ENCODE measurements at places on chromosomes 11 and 22.

DNA sequence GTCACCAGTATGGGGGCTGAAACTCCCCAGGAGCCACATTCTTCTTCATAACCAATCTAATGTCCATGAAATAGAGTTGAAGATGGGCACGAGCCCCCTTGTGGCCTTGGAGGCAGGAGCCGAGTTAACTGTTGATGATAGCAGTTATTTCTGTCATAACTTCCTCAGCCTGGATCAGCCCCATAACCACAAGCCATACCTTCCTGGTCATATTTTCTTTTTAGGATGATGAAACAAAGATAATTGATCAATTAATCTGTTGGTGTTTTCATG lies 65.0 kb upstream of the TTC12 start:
- DNase-seq, result no peak

DNA sequence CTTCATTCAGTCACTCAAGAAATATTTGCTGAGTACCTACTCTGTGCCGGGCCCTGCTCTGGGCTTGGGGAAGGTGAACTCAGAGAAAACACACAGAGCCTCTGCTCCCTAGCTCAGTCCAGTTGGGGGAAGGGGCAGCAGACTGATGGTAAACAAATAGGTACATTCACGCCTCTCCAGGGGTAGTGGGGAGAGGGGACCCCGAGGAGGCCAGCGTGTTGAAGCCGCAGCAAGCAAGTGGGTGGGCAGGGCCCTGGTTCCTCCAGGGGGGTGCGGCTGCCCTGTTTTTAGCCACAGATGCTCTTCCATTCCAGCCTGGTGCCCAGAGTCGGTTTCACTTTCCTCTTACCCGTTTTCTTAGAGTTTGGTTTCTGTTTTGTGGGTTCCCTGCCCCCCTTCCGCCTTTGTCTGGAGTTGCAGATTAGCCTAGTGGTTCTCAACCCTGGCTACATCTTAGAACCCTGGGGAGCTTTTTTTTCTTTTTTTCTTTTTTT lies 8.7 kb downstream of the DRAP1 start:
- no peak for DNase-seq

GRCh38 chr11:60098508-60098907 lies 10.0 kb downstream of the MS4A2 start:
- DNase-seq, result no peak

DNA sequence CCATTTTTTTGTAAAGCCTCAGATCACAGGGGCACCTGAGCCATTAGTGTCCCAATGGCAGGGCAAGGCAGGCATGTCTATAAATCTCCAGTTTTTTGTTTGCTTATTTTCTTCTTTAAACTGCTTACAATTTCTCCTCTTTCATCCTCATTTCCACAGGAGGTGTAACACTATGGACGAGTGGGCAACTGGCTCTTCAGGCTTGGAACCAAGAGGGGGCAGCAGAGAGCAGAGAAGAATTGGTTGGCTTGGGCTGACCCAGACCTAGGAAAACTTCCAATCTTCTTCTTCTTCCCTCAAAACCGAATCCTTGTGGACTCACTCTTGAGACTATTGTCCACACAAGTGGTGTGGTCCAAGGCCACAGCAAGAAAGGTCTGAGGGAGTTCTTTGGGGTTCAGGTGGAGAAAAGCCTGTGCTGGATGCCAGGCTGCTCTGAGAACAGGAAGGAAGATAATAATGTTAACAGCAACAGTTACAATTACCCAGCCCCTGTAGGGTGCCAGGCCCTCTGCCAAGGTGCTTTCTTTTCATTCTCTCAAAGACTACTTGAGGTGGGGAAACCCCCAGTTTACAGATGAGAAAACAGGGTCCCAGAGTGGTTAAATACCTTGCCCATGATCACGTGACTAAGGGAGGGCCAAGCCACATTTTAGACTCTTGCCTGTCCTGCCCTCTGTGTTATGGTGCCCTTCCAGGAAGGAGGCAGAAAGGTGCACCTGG lies 70.7 kb upstream of the E2F8 start:
- peak; percentile 65 for DNase-seq

GRCh38 chr22:32562401-32562800 lies 87.8 kb downstream of the FBXO7 start:
- no peak for DNase-seq

Measured in dorsolateral prefrontal cortex (tissue), 122 donors.